ENCODE measurements at places on chromosomes 7 and 10.

DNA sequence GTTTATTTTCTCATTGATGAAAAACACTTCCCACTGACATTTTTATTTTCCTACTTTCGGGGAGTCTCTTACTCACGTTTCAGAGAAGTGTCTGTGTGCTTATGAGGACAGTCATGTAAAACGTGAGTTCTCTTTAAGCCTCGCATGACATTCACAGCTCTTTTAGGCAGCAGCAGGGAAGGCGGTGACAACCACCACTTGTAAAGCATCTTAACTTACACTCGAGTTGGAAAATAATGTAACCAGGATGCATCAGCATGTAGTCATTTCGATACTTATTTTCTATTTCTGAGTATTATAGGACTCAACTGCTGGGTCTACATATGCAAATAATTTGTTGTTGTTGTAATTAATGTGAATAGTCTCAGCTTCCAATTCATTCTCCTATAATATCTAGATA lies 153.6 kb downstream of the SEMA3D start:
- DNase-seq = no peak

DNA sequence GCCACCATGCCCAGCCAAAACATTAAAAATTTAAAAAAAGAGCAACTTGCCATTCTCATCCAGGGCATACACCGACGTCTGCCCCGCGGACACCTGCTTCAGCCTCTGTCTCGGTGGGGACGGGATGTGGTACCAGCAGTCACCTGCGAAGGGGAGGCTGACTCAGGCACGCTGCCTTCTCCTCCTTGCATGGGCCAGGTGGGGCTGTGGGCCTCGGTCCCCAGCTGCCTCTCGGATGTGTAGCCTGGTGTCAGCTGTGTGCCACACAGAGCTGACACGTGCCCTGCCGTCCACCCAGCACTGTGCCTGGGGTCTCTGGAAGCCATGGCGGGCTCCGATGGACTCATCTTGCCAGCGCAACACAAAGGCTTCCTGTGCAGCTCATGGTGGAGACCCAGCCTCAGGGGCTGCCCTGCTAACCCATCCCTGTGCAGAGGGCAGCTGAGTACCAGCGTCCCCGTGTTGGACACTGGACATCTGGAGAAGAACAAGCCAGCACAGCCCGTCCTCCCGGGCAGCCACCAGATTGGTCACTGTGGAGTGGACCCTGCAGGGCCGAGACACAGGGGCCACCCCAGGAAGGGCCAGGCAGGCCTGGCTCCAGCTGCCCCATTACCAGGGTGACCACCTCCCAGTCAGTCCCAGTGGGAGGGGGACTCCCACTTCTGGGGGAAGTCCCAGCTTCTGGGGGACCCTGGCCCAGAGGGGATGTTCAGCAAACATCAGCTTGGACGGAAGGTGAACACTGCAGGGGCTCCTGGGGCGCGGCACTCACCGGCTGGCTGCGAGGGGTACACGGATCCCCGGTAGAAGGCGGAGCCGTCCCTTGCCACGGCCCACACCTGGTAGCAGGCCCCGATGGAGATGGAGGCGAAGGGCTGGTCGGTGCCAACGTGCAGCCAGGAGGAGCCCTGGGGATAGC lies 10.6 kb downstream of the BHLHA15 start:
- no peak for DNase-seq

- no peak for DNase-seq
These were observed 185.2 kb downstream of the AVL9 start for GRCh38 chr7:32680259-32681173.

DNA sequence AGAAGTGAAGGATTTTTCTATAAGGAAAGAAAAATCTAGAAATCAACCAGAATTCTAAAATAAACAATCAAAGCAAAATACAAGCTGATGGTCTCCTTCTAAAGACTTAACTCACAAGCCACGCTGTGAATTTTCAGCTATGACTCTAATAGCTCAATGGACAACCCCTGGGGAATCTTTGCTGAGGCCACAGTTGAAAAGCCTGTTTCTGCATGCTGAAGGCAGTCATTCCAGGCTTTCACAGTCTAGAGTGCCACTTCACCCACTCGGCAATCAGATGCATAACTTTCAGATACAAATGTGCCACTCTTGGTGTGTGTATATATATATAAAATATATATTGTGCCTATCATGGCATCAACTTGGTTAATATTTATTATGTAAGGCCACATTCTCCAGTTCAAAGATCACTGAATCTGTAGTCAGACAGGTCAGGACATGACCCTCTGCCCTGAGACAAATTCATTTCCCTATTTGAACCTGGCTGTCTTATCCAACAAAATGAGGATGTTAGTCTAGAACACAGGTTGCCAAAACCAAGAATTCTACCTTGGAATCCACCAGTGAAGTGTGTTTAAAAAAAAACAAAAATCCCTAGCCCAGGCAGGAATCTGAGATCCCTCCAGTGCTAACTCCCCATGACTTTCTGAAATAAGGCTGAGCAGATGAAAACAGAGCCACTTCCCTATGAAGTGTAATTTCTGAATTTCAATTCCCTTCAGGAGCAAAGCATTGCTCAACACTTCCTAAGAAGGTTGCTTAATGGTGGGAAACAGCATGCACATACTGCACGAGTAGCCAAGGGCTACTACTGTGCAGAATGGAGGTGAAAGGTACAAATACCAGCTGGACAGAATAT lies 9.9 kb downstream of the LIPA start:
- no peak for DNase-seq

- DNase-seq = no peak
These were observed 96.8 kb downstream of the TRRAP start for GRCh38 chr7:98974906-98975816.

GRCh38 chr10:78182841-78183240 lies 149.2 kb downstream of the RPS24 start:
- no peak for DNase-seq

DNA sequence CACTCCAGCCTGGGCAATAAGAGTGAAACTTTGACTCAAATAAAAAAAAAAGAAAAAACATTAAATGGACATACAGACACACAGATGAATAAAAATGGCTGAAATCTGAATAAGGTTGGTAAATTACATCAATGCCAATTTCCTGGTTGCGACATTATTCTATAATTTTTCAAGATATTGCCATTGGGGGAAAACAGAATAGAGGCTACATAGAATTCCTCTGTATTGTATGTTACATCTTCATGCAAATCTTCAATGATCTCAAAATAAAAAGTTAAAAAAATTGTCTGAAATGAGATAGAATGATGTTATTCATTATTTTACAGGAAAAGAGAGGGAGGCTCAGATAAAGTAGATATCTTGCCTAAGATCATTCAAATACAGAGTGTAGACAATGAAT lies 234.0 kb downstream of the SDHAF3 start:
- no peak for DNase-seq

DNA sequence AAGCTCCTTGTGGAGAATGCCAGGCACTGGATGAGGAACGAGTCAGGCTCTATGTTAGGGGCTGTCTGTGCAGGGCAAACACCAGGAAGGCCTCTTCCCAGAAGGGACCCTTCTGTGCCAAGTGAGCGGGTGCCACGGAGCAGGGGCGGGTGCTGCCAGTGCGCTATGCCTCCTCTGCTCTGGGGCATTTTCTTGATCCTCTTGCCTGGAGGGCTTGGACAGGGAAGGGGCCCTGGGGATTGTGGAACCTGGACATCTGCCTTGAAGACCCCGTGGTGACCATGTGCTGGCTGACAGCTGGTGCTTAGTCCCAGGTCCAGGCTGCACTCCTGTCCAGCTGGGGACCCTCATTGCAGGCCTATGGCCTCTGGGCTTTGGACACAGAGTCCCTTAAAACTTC lies 15.4 kb upstream of the TBRG4 start:
- no peak for DNase-seq

DNA sequence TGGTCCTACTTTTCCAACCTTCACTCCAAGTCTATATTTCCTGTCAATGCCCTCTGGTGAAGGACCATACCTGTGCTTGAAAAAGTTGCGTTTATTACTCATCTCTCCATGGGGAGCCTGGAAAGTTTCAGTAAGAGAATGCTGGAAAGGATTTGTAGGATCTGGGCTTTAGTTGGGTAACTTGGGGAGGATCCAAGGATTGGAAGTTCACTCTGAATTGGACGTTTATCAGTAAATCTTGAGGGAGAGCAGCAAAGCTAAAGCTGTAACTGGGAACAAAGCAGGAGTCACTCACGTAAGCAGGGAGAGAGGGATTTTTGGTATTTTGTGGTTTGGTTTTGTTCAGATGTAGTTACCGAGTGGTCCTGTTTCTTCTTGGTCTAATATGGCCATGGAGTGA lies 51.4 kb upstream of the NPVF start:
- DNase-seq = no peak

- DNase-seq = no peak
These were observed 220.1 kb downstream of the TEX36 start for GRCh38 chr10:125462845-125463244.

DNA sequence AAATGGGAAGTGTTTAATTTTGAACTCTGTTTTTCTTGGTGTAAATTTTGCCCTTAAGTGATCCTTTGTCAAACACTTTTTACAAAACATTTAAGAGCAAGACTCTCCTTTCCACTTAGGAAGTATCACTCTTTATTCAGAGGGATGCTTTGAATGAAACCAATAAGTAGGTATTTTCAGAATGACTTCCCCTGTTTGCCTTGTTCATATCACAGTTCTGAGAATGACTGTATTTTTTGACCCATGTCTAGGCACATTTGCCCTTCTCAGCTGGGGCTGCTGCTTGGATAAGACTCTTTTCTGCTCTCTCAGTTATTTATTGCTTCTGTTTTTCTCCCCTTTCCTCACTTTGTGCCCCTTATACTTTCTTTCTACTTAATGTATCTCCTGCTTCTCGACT lies 98.2 kb downstream of the CCNY start:
- no peak for DNase-seq

DNA sequence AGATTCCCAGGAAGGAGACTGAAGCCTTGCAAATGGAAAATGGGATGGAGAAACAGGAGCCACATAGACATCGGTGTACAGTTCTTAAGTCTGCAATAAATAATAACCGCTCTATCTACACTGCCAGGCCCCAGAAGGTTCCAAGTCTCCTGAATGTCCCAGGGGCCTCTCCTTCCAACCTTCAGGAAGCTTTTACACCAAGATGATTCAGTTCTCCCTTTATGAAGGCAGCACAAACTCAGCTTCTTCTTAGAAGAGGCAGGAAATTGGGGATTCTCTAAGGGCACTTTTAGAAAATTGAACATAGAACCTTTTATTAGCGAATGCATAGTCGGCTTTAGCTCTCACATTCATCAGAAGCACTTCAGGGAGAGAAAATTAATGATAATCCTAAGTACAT lies 130.8 kb upstream of the LYZL1 start:
- no peak for DNase-seq

DNA sequence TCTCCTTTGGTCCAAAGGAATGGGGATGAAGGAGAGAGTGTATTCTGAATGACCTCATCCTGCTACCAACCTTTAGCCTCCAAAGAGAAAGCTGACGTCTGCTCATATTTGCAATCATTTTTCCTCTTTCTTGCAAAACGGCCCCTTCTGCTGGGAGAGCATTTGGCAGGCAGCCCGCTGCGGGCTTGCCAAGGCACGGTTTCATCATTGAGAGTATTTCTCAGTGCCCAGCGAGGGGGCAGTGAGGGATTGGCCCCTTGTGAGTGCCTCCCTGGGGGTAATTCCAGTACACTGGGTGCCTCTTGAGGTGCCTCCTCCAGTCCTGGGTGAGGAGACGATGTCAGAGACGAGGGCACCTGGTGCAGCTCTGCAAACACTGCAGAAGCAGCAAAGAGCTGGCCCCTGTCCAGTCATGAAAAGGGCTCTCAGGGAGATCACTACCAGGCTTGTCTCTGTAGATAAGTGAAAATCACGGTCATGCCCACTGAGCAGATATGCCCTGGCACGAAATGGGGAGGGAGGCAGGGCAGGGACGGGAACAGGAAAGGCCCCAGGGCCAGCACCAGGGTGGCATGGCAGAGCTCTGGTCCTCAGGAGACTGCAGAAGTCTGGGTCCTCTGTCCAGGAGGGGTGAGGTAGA lies 48.7 kb upstream of the SHH start:
- DNase-seq = peak; percentile 14

GRCh38 chr7:95927756-95928155 lies 155.4 kb downstream of the DYNC1I1 start:
- DNase-seq = no peak

GRCh38 chr7:85454904-85455303 lies 268.0 kb upstream of the SEMA3D start:
- no peak for DNase-seq

- DNase-seq = no peak
These were observed 544.9 kb upstream of the ADARB2 start for GRCh38 chr10:2282202-2282601.

- no peak for DNase-seq
These were observed 36.9 kb downstream of the ELFN1 start for GRCh38 chr7:1706721-1707613.

- DNase-seq = peak; percentile 79
These were observed 11.9 kb downstream of the HNRNPF start for GRCh38 chr10:43396928-43397624.

GRCh38 chr10:30192846-30193608 lies 133.6 kb upstream of the JCAD start:
- DNase-seq = no peak

- peak; percentile 67 for DNase-seq
These were observed 10.7 kb downstream of the ESYT2 start for GRCh38 chr7:158818325-158819213.

DNA sequence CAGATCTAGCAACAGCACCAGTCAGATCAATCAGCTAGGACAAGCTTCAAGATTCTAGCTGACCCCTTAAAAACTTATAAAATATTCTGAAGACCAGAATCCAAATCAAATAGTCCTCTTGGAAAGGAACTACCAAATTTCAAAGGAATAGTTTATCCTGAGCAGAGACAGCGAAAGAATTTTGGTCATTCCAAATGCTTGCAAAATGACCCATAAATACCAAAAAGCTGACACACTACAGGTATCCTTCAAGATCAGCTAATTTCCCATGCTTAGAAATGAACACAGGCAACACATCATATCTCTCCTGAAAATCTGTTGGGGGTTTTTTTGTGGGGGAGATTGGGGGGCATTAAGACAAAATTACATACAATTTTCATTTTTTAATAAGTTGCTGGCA lies 78.8 kb downstream of the PDSS1 start:
- no peak for DNase-seq

DNA sequence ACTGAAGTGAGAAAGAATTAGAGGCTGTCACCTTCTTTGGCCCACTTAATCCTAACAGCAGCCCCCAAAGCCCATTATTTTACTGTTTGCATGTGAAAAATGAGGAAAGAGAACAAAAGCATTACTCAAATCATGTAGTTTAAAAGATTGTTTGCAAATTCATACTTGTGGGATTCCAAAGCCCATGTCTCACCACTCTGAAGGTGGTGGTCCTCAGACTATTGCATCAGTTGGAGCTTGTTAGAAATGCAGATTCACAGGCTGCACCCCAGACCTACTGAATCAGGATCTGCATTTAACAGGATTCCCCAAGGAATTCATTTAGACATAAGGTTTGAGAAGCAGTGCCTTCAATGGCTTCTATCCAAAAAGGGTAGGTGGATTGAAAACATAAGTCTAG lies 93.7 kb upstream of the PDE1C start:
- no peak for DNase-seq

GRCh38 chr10:21146436-21146789 lies 249.3 kb upstream of the NEBL start:
- DNase-seq = no peak

GRCh38 chr7:122219253-122219865 lies 75.3 kb upstream of the AASS start:
- DNase-seq = peak; percentile 5

Data from hindlimb muscle (tissue), 1 donor.